ENCODE measurements at places on chromosomes 1 and 21. TPM values are rescaled to one million over a fixed set of nuclear protein-coding genes. Genes with fewer than 3 reads are reported as not detected.

The RNF223 gene
- not detected for total RNA-seq

The TCEANC2 gene
- 5.2 TPM for total RNA-seq

The MIXL1 gene
- not detected for total RNA-seq

The PHGDH gene
- total RNA-seq: 154 TPM

The KRTAP19-3 gene
- not detected for total RNA-seq

The CD1C gene
- total RNA-seq: not detected

The FCGR3A gene
- not detected for total RNA-seq

The CDC20 gene
- total RNA-seq: 1.2 TPM

The KLF17 gene
- total RNA-seq: not detected

The PTGER3 gene
- 0.47 TPM for total RNA-seq

The EPHA2 gene
- 7.9 TPM for total RNA-seq

The NBPF10 gene
- 4.9 TPM for total RNA-seq

The SHCBP1L gene
- under 0.01 TPM for total RNA-seq

The TMEM52 gene
- 0.32 TPM for total RNA-seq

The ANXA9 gene
- total RNA-seq: 0.63 TPM

The C1orf185 gene
- total RNA-seq: not detected

The IFI44L gene
- total RNA-seq: 5.9 TPM

The OR2T33 gene
- total RNA-seq: not detected

The G0S2 gene
- total RNA-seq: 20.2 TPM

The LYPLAL1 gene
- 59.8 TPM for total RNA-seq

The FAM131C gene
- total RNA-seq: not detected
